ENCODE measurements at places on chromosomes 7 and 10. TPM values are rescaled to one million over a fixed set of nuclear protein-coding genes. Genes with fewer than 3 reads are reported as not detected.

IRF5 gene
- 16.2 TPM for total RNA-seq

MKI67 gene
- 161 TPM for total RNA-seq

SOSTDC1 gene
- not detected for total RNA-seq

GOLGA7B gene
- total RNA-seq = 0.33 TPM

NET1 gene
- total RNA-seq = 35.1 TPM

PDZD8 gene
- 23.5 TPM for total RNA-seq

UPK3B gene
- total RNA-seq = 1.2 TPM

FZD8 gene
- total RNA-seq = 0.56 TPM

PHYH gene
- 12.8 TPM for total RNA-seq

NYAP1 gene
- total RNA-seq = 0.49 TPM

ITIH5 gene
- not detected for total RNA-seq
